ENCODE measurements at places on chromosomes 1 and 21.

GRCh38 chr1:154777154-154777553, 92.9 kb downstream of the KCNN3 start:
- DNase-seq = no peak

DNA sequence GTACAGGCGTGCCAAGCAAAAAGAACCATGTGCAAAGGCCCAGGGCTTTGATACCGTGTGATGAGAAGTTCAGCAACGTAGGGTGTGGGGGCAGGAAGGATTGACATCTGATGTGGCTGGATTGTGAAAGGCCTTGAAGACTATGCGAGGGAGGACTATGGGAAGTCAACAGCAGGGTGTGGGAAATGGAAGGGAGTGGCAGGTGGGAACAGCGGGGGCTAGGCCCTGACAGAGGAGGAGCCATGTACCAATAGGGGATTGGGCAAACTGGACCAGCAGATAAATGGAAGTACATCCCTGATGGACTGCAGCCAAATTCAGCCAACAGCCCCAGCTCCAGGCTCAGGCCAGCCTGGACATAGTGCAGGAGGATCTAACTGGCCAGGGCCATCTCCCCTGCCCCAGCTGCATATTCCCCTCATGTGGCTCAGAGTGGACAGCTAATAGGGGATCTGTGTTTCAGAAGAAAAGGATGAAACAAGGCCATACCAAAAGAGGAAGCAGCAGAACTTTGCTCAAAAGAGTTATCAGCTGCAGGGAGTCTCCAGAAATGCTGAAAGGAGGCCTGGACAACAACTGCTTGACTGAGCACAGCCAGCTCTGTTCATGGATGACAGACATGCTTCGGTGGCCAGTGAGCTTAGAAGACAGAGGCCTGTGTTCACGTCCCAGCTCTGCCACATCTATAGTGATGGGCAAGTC, 140.2 kb upstream of the SGIP1 start:
- DNase-seq = no peak

DNA sequence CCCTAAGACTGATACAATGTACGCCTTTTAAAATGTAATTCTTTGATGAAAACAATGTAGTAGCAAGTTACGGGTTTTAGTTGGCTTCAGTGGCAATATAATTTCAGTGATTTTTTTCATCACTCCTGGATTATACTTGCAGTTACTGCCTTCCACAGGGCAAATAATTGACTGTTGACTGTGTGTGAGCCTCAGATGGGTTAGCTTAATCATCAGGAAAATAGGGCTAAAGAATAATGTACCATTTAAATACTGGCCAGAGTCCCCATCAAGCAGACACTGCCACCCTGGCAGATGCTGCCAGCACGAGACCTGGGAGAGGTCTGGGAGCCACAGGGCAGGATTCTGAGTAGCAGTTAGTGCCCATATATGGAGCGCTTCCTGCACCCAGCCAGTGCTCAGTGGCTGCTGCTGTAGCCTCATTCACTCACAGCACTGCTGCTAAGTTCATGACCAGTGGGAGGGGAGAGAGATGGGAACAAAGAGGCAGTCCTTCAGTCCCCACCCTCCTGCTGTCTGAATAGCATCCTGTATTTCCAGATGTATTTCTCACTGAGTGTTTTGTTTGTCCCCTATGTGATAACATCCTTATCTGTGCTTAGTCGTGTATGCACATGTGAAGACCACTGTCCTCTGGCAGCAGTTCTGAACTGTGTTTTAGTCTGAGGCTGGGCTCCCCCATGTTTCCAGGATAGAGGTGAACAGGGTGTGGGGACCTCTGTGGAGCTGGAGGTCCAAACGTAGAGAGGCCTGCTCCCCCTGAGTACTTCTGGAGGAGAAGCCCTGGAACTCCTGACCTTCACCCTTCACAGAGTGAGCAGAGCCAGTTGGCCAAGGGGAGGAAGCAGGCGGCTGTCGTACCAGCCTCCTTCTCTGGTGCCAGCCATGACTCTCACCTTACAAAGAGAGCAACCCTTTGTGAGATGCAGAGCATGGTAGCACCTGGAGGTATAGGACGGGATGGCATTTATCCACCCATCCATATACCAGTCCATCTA, 80.4 kb downstream of the ADARB1 start:
- no peak for DNase-seq

- no peak for DNase-seq
These were observed 79.2 kb downstream of the ZNF326 start for GRCh38 chr1:90074137-90074536.

- no peak for DNase-seq
These were observed 641.8 kb downstream of the MATN1 start for GRCh38 chr1:30081379-30082102.

GRCh38 chr1:85085417-85085816, 37.1 kb upstream of the MCOLN3 start:
- no peak for DNase-seq

DNA sequence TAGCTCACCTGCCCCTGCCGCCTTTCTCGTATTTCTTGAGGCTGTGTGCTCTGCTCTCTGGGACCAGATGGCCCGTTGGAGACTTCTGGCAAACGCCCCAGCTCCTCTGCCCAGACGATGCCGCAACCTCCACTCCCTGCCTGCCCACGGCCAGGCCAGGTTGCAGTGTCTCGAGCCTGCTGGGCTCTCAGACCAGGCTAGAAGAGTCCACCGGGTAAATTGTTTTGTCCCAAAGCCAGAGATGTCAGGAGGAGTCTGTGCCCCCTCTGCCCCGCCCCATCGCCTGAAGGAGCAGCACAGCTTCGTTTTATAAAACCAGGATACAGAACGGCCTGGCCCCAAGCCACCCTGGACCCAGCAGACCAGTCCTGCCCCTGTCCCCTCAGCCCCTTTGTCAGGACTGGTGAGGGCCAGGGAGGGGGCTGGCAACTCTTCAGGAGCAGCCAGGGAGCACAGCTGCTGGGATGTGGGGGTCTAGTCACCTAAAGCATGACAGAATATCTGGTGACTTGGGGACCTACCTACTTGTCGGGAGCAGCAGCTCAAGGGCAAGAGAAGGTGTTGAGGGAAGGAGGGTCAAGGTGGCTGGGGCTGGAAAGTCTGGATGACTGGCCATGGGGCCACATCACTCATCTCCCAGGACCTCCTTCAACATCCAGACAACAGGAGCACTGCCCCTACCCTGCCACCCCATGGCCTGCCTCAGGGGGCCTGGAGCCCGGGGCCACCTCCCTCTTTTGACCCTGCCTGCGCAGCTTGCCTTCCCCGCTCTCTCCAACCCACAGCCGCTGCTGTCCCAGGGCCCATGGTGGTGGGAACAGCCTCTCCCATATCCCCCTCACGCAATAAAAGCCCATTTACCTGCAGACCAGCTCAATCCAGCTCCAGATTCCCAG, 33.9 kb upstream of the LBR start:
- DNase-seq = no peak

DNA sequence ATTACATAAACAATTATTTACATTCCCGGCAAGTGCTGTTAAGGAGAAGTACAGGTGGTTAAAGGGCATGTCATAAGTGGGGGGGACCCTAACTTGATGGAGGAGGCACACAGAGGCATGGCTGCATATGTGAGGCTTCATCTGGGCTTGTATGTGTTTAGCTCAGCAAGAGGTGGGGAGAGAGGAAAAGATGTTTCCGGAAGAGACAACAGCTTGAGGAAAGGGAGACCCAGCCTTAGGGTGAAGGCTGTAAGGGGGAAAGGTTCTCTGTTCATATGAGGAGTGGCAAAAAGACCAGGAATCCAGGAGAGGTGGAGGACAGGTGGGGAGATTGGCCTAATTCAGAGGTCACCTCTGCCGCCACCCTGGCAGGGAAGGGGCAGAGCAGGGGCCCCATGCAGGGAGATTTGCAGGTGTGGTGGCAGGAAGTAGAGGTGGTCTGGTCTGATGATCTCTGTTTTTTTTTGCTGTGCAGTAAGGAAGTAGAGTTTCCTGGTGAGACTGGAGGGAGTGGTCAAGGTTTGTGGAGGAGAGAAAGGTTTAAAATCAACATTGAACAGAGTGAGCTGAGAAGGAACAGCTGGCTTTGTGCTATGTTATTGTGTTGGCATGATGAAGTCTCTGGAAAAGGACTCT, 9.0 kb downstream of the TRAF5 start:
- no peak for DNase-seq

DNA sequence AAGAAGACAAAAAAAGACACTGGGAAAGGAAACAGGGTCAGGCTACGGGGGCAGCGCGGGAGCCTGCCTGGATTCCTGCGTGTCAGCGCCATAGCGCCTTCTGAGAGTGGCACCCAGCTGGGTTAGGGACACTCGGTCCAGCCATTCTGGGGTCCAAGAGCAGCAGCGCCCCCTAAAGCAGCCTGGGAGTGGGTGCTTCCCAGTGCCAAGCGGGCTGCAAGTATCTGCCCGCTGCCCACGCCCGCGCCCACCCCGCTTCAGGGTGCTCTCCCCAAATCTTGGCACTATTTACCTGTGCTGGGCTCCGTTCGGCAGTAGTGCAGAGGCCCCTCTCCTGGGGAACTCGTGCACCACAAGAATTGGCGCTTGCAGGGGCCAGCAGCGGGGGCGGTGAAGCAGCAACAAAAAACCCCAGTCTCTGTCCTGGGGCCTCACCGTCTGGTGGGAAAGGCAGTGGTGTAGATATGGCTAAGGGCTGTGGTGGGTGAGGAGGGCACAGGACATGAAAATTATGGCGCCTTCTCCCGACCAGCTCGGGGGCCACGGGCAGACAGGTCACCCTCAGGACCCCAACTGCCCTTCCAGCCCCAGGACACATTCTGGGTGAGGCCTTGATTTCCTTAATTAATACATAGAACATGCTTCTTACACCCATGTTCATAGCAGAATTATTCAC, 24.1 kb upstream of the LBR start:
- no peak for DNase-seq

DNA sequence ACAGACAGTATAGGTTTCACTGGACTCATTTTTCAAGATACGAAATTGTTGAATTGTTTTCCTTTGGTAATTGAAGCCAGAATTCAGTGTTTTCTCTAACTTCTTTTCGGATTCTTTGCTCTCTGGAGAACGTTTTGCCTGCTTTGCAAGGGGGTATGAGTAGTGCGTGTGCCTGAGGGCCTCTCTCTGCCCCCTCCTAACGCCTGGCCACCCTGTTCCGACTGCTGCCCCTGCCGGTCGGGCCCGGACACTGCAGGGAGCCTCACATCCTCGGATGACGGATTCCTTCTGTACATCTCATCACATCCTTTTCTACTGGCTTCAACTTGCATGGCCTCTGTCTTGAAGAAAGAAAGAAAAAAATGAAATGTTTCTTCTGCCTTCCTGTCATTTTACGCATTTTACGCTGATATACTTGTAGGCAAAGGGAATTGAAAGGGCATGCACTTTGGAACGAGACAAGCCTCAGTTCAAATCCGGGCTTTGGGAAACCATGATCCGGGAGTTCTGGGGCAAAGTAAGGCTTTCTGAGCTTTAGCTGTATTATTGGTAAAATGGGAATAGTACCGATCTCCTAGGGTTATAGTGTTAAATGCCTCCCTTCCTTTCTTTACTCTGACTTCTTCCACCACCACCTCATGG, 65.1 kb downstream of the DISC1 start:
- DNase-seq = no peak

DNA sequence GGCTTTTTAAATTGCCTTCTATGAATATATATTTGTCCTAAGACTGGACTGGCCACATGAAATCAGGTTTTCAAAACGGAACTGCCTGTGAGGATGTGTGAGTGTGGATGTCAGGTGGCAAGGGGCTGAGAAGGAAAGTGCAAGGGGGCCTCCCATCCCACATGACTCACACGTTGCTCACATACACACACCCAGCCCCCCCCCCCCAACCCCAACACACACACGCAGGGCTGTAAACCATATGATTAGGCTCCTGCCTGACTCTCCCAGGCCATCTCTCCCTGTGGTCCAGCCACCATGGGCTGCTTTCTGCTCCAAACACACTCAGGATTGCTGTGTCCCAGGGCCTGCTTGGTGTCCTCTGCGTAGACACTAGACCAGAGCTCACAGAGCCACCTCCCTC, 22.4 kb downstream of the DEGS1 start:
- peak; percentile 39 for DNase-seq

GRCh38 chr1:17137441-17137840, 18.2 kb upstream of the PADI2 start:
- no peak for DNase-seq

- no peak for DNase-seq
These were observed 30.0 kb downstream of the ZMYM4 start for GRCh38 chr1:35298464-35298863.

- no peak for DNase-seq
These were observed 7.3 kb downstream of the KIAA2013 start for GRCh38 chr1:11918799-11919519.

DNA sequence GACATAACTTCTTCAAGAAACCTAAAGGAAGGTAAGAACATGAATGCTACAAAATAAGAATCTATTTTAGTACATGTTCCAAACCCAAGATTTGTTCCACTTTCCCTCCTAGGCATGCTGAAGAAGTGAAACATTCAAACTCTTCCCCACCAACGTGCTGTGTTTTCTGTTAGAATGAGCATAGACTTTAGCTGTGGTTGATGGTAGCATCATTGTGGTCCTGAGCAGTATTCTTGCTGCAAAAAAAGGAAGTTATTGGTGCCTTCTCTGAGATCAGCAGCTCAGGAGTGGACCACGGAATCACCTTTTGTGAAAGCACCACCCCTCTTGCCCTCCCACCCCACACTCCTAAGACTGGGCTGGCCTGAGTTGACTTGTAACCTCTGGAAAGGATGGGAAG, 100.4 kb upstream of the POGK start:
- DNase-seq = no peak

GRCh38 chr1:115133440-115133839, 44.1 kb upstream of the TSPAN2 start:
- no peak for DNase-seq

DNA sequence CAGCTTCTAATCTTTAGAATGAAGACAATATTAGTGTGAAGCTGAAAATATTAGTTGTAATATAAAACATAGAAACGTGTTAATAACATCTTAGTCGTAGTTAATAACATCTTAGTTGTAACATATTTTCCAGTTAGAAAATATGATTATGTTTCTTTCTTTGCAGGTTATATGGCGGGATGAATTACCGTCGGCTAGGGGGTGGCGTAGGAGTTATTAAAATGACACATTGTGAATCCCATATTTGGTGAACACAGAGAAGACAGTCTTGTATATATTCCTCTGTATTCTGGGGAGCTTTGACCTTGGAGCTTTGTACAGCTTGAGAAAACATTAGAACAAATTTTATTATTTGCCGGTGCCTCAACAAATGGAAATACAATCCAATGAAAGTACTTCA, 39.5 kb upstream of the DARS2 start:
- DNase-seq = no peak

- DNase-seq = no peak
These were observed 74.0 kb upstream of the EXO1 start for GRCh38 chr1:241773991-241774390.

DNA sequence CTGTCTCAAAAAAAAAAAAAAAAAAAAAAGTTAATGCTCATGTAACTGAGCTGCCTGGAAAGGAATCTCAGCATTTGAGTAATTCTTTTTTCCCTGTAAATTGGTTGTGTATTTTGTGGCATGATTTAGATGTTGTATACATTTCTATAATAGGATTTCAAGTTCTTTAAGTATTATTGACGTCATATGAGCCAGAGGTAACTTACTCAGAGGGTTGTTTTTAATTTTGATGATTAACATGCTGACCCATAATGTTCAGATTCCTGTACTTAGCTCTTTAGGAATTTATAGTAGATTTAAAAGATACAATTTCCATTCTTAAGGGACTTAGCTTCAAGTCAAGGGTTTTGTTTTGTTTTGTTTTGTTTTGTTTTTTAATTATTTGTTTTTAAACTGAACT, 120.4 kb downstream of the CACHD1 start:
- DNase-seq = no peak

GRCh38 chr1:116574581-116575291, 3.9 kb upstream of the CD58 start:
- DNase-seq = no peak

- no peak for DNase-seq
These were observed 410.3 kb downstream of the SRGAP2C start for GRCh38 chr1:121595089-121595488.

- no peak for DNase-seq
These were observed 406.7 kb downstream of the DISC1 start for GRCh38 chr1:232033285-232033684.
